ENCODE measurements at places on chromosomes 1 and 21.

GRCh38 chr1:33886496-33886895 is 22.6 kb downstream of the HMGB4 start:
- no peak for DNase-seq

GRCh38 chr1:234466945-234467344 is 12.0 kb downstream of the TARBP1 start:
- no peak for DNase-seq

- DNase-seq = no peak
These were observed 62.8 kb upstream of the KIF26B start for GRCh38 chr1:245091818-245092637.

DNA sequence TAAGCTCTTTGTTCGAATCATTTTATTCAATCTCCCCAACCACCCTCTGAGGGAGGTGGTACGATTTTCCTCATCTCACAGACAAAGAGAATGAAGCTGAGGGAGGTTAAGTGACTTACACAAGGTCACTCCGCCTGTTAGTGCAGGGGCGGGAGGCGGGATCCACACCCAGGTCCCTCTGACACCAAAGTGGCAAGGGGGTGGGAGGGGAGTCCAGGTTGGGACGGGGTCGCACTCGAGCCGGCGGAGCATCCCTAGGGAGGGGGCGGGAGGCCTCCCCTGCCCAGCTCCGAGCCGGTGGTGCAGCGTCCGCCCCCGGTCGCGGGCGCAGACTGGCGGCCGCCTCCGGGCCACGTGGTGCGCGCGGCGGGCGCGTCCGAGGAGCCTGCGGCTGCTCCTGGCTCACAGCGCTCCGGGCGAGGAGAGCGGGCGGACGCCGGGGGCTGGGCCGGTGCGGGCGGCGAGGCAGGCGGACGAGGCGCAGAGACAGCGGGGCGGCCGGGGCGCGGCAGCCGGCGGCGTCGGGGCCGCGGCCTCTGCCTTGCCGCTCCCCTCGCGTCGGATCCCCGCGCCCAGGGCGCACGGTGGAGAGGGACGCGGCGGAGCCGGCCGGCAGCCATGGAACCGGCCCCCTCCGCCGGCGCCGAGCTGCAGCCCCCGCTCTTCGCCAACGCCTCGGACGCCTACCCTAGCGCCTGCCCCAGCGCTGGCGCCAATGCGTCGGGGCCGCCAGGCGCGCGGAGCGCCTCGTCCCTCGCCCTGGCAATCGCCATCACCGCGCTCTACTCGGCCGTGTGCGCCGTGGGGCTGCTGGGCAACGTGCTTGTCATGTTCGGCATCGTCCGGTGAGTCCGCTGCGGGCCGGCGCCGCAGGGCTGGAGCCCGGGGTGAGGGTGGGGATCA is at the start of gene OPRD1:
TSS of gene OPRD1 (plus strand) at position 405 of the 903 bp plus-strand sequence. CDS start at position 619, 214 bp downstream.
- DNase-seq = no peak

- DNase-seq = no peak
These were observed 20.7 kb upstream of the RPE65 start for GRCh38 chr1:68470388-68470970.

GRCh38 chr1:184116287-184116686 is 64.8 kb downstream of the TSEN15 start:
- DNase-seq = no peak

Data from Jurkat, Clone E6-1 (cell line).